ENCODE measurements at places on chromosomes 12 and 14.
A peak's percentile ranks its signal among the peaks of the same experiment; 100 is the strongest.

DNA sequence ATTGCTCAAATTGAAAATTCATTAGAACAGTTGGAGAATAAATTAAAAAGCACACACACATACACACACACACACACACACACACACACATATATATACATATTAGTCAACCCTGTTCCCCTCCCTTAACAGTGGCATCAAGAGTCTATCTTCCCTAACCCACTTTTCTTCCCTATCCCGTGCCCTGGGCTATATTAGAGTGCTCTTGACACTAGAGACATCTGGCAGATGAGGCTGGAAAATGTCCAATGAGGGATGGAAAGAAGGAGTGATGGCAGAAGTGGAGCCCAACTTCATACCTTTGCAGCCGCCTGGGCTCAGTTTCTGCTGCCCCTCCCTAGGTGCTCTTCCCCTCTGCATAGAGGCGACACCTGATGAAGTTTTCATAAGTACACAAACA, 172.4 kb upstream of the NUDT4 start:
- peak; percentile 56 for DNase-seq

DNA sequence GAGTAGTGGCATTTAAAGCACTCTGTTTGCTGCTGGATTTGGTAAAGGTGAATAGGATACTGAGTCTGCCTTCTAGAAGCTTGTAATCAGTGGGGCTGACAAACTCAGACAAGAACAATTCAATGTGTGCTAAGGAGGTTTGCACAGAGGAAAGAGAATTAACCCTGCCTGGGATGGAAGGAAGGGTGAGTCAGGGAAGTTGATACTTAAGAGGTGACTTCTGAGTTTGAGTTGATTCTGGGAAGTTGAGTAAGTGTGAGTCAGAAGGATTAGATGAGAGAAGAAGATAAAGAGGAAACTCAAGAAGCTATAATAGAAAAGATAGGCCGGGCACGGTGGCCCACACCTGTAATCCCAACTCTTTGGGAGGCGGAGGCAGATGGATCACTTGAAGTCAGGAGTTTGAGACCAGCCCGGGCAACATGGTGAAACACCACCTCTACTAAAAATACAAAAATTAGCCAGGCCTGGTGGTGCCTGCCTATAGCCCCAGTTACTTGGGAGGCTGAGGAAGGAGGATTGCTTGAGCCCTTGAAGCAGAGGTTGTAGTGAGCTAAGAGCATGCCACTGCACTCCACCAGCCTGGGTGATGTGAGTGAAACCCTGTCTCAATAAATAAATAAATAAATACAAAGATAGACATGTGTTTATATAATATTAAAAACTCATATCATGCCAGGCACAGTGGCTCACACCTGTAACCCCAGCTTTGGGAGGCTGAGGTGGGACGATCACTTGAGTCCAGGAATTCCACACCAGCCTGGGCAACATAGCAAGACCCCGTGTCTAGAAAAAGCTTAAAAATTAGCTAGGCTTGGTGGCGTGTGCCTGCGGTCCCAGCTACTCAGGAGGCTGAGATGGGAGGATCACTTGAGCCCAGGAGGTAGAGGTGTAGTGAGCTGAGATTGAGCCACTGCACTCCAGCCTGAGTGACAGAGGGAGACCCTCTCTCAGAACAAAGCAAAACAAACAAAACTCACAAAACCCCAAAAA, 126.8 kb upstream of the CPM start:
- DNase-seq, result no peak

GRCh38 chr14:53043027-53043581, 92.3 kb upstream of the FERMT2 start:
- DNase-seq, result no peak

- DNase-seq, result no peak
These were observed 745.8 kb downstream of the SLC6A15 start for GRCh38 chr12:84166812-84167211.

DNA sequence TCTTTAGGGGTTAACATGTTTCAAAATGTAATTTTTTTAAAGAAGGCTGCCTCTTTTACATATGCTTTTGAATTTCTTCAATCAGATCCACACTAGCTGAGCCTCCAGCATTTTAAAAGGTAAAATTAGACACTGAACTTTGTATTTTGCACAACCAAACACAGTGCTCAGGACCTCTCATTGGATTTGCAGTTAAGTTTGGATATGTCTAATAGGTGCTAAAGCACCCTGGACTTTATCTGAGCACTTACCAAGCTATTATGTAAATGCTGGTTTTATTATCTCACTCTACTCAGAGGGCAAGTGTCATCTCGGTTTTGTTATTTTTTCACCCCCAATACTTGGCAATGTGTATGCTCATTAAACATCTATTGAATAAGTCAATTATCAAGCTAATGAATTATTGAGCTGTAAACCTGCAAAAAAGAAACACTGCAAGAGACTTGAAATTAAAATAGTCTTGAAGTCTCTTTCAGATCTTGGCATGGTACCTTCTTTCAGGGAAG, 150.7 kb downstream of the KIF21A start:
- DNase-seq, result no peak

DNA sequence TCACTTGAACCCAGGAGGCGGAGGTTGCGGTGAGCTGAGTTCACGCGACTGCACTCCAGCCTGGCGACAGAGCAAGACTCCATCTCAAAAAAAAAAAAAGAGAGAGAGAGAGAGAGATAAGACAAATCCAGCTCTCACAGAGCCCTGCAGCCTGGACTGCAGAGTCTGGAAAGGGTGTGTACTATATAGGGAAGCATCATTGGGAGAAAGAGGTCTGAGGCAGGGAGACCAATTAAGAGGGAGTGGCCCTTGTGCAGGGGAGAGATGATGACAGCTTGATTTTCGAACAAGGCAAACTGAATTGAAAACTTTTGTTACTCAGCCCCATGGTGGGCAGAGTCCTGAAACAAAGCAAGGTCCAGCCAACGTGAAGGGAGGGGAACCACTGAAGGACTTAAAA, 116.2 kb downstream of the CCDC60 start:
- DNase-seq, result no peak

GRCh38 chr12:15208140-15208539, 13.1 kb downstream of the RERG start:
- DNase-seq, result no peak

DNA sequence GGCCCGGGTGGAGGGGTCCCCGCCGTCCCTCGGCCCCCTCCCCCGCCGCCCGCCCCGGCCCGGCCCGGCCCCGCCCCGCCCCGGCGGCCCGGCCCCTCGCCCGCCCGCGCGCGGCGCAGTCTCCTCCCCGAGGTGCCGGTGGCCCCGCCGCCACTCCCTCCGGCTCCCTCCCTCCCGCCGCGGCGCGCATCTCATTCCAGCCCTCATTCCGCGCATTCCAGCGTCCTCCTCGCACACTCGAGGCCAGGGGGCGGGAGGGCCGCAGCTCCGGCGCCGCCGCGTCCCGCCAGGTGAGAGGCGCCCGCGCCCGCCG, at the start of gene TEAD4:
TEAD4 (plus strand) TSS at position 206 of the 313 bp plus-strand sequence.
- DNase-seq, result peak; percentile 50

- no peak for DNase-seq
These were observed 23.8 kb upstream of the PLD4 start for GRCh38 chr14:104900639-104901512.

GRCh38 chr12:50309950-50310349, 26.6 kb upstream of the LIMA1 start:
- no peak for DNase-seq

DNA sequence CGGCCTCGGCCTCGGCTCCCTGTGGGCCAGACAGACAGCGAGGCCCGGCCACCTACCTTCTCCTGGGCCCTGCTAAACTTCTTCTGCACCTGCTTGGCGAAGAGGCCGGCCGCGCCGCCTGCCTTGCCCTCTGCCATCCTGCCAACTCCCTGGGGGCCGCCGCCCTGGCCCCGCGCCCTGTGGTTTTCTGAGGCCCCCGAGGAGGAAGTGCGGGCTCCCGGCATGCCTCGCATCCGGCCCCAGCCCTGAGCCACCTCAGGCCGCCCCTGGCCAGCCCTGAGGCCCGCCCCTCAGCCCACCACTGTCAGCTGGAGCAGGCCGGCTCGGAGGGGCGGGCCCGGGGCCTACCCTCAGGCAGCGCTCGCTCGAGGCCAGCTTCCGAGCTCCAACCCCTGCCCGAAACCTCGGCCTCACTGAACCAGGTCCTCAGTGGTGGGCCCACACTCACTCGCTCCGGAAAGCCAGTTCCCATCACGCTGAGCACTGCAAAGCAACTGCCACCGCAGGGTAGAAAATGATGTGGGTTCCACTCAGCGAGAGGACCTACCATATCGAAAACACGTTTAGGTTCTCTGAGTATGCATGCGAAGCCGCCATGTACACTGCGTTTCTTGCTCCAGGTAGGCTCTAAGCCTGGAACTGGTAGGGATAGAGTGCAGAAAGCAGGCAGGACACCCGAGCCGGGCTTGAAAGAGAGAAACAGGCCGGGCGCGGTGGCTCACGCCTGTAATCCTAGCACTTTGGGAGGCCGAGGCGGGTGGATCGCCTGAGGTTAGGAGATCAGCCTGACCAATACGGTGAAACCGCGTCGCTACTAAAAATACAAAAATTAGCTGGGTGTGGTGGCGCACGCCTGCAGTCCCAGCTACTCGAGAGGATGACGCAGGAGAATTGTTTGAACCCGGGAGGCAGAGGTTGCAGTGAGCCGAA, at the start of gene BIN2:
BIN2 (minus strand) TSS at position 209 of the 930 bp plus-strand sequence; CDS start at position 137, 72 bp downstream.
- no peak for DNase-seq

DNA sequence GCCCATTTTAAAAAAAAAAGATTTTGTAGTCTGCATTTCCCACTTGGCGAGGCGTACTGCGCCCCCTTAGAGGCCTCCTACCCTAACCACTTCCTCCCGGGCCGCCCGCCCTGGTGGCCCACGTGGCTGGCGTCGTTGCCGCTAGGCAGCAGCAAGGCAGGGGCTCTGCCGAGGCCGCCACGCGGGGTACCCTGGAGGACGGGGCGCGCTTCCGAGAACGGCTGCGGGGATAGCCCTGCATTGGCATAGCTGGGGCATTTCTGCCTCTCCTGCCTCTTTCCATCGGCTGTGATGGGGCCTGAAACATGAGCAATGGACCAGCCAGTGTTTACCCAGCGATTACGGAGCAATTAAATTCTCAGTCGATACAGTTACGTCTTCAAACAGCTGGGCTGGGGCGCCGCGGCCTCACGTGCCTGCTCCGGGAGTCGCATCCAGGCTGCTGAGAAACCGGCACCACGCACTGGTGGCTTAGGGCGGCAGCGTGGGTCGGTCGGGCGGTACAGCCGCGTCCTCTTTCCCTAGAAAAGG, 38.0 kb downstream of the IQSEC3 start:
- DNase-seq, result peak; percentile 25

DNA sequence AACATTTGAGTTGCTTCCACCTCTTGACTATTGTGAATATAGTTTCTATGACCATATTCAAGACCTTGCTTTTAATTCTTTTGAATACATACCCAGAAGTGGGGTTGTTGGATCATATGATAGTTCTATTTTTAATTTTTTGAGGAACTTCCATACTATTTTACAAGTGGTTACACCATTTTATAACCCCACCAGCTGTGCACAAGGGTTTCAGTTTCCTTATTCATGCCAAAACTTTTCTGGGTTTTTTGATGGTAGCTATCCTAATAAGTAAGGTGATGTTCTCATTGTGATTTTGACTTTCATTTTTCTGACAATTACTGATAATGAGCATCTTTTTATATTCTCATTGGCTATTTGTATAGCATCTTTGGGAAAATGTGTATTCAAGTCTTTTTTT, 109.4 kb upstream of the GARIN2 start:
- DNase-seq, result no peak

DNA sequence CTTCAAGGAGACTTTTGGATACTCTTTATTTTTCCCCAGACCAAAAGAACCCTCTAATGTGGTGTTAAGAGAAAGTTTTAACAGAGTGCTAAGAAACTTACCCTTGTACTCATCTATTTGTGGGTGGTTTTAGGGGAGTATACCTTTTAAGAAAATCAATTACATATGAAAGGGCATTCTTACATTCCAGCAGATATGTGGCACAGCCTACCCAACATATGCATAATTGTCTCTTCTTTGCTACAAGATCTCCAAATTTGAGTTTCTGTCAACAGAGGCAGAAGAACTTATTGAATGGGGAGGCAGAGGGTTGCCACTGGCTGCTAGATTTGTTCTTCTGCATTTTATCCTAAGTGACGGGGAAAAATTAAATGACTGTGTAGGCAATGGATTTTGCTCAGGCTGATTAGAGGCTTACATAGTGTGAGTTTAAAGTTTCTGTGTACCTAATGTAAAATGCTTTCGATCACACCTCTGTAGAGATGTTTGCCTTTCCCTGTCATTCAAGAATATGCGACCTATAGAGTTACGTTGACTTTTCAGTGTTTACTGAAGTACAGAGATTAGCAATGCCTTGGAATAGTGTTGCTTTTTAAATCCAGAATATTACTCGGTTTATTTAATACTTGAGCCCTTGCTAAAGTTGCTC, 54.6 kb downstream of the PROX2 start:
- DNase-seq, result no peak

- peak; percentile 61 for DNase-seq
These were observed 14.6 kb upstream of the RBM19 start for GRCh38 chr12:113980537-113981337.

- DNase-seq, result no peak
These were observed 10.7 kb downstream of the NR1H4 start for GRCh38 chr12:100484183-100484886.

GRCh38 chr12:48197549-48197970, 5.5 kb downstream of the OR10AD1 start:
- DNase-seq, result no peak

DNA sequence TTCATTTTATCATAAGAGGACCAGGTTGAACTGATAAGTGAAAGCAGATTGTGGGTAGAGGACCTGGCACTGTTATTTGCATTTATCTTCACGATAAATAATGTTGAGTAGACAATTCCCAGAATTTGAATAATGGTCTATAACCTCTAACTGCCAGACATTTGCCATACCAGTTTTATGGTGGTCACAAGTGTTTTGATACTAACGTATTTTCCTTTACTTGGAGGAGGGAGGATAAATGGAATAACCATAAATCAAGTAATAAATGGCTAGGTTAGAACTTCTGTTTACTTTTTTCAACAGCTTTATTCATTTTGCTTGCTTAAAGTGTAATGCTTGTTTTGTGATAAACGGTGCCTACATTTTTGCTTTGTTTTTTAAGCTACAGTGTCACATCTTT, 9.5 kb downstream of the PAX9 start:
- DNase-seq, result peak; percentile 48

DNA sequence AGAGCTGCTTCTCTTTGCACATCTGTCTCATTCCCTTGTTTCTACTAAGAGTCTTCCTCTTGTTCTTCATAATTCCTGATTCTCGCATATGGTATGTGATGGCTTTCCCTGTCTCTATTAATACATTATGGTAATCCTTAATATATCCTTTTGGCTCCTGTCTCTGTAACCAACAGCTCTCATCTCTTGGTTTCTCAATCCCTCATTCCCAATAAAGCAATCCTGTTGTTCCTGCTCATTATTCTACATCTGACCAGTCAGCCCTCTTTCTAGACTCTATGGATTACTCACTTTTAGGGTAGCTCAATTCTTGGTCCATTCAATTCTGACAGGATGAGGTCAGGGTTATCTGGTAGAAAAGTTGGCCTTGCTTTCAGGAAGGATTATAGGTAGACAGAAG, 349.9 kb downstream of the LRIG3 start:
- no peak for DNase-seq

DNA sequence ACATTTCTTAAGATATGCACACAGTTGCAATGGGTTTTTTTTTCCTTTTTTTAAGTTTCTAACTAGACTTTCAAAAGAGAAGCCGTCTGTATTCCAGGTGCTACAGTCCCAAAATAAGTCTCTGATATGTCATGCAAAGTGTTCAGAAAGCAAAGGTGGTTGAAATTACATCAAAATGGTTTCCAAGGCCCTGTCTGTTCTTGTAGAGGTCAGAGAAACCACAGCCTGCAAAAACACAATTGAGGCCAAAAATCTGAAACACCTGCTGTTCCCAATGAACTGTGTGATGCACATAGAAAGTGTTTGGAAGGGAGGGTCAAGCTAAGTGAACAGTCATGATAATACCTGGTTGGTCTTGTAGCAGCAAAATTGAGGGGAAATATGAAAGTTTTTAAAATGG, 91.0 kb downstream of the VRK1 start:
- DNase-seq, result no peak
